ENCODE measurements at places on chromosomes 7 and 10. TPM values are rescaled to one million over a fixed set of nuclear protein-coding genes. Genes with fewer than 3 reads are reported as not detected.

Gene HOXA5
- 4.7 TPM for total RNA-seq

Gene CPXM2
- total RNA-seq, result 4.9 TPM

Gene ANKRD16
- total RNA-seq, result 6.8 TPM

Gene SPDYE8
- total RNA-seq, result 0.10 TPM

Gene LRIT1
- not detected for total RNA-seq

Gene RET
- 9.3 TPM for total RNA-seq

Gene SORCS1
- total RNA-seq, result 1.9 TPM

- DNase-seq, result no peak
These were observed 90.6 kb downstream of the CARD11 start for GRCh38 chr7:2953099-2953498.

GRCh38 chr7:69363136-69363535, 235.1 kb upstream of the AUTS2 start:
- no peak for DNase-seq

- peak; percentile 87 for DNase-seq
These were observed 542.0 kb downstream of the TNS3 start for GRCh38 chr7:47039904-47040303.

DNA sequence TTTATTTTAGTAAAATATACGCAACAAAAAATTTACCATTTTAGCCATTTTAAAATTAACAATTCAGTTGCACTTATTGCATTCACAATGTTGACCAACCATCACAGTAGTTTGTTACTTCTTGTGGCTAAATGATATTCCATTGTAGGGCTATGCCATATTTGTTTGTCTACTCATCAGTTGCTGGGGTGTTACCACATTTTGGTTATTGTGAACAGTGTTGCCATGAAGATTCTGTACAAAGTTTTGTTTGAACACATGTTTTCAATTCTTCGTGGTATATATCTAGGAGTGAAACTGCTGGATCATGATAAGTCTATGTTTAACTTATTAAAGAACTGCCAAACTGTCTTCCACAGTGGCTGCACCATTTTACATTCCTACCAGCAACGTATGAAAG, 46.3 kb upstream of the ZNF365 start:
- DNase-seq, result no peak

DNA sequence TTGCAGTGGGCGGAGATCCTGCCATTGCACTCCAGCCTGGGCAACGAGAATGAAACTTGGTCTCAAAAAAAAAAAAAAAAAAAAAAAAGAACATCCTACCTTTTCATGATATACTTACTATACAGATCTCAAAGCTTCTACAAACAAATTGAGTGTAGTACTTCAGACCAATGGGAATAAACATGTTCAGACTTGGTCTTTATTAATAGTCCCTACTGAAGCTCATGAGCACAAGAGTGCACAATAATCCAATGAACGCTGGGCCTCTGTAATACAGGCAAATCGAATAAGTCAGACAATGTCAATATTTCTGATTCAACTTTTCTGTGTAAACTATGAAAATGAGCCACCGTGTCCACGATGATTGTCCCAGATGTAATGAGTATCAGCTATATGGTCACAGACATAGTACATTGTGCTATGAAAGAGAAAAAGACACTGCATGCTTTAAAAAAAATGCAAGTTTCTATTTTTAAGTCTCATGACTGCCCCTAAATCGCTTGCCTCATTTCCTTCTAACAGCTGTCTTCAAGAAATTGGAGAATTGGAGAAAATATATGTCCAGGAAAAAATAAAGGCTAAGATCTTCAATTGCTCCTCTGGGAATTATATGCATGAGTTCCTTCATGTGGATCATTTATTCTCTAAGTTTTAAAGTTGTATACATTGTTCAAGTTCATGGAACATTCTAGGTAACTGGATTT, 64.0 kb upstream of the CTTNBP2 start:
- no peak for DNase-seq

- DNase-seq, result no peak
These were observed 15.9 kb downstream of the KPNA7 start for GRCh38 chr7:99191869-99192596.

DNA sequence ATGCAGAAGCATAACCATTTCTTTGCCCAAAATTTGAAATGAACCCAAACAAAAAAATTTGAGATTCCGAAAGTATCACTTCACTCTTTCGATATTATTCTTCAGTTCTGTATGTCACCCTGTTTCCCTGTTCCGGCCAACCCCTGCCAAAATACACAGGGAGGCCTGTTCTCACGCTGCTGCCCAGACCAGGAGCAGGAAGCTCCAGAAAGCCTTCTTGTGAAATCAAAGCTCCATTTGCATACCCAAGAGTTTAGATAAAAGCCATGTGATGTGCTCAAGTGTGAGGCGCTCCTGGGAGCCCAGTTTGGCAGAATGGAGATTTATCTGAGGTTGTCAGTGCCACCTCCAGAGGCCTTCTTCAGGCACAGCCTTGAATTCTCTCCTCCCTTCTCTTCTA, 236.2 kb downstream of the FGFR2 start:
- DNase-seq, result no peak

DNA sequence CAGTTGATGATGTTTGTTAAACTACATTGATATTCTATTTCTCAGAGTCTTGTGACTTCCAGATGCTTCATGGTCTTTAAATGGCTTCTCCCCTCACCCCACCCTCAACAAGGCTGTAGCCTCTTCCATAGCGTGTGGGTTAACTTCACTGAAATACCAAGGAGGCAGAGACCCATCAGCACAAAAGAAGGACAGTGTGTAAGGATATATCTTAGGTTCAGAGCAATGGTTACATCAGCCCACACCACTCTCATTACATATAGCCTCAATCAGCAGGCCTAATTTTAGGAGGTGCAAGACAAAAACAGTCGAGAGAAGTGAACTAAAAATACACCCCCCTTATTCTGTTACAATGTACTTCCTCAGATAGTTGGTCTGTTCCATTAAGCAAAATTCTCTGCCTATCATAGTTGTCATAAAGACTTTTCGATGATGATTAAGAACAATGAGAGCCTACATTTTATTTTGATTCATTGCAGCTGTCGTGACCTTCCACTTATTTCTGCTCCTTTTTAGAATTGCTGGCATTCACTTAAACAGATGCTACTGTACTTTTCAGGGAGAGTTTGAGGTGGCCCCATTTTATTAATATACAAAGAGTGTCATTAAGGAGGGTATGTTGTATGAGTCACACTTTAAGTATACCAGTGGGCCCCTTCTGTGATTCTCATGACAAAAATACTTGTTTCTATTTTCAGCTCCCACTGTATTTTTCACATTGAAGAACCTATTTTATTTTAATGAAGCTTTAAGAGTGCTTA, 52.1 kb downstream of the WIPF3 start:
- no peak for DNase-seq

- DNase-seq, result no peak
These were observed 90.4 kb upstream of the ANLN start for GRCh38 chr7:36299223-36299774.

GRCh38 chr10:130729876-130730275, 581.6 kb downstream of the TCERG1L start:
- DNase-seq, result no peak

GRCh38 chr10:122050311-122050710, 61.3 kb downstream of the TACC2 start:
- DNase-seq, result no peak

DNA sequence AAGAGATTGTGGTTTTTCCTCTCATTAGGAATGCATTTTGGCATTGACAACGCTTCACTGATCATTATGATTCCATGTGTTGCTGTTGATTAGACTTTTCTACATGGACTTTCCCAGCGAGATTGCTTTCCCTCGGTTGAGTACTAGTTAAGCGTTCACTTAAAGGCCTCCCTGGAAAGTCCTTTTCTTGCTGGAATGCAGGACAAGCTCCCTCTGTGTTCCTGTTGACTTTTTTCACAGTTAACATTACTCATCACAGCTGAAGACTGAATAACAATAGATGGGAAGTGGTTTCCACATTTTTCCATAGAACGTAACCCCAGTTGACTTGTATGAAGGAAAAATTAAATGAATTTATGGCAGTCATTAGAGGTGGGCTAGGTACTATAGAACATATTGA, 2.6 kb upstream of the CAV1 start:
- peak; percentile 18 for DNase-seq

GRCh38 chr10:15136129-15137035, 32.1 kb downstream of the NMT2 start:
- DNase-seq, result no peak

DNA sequence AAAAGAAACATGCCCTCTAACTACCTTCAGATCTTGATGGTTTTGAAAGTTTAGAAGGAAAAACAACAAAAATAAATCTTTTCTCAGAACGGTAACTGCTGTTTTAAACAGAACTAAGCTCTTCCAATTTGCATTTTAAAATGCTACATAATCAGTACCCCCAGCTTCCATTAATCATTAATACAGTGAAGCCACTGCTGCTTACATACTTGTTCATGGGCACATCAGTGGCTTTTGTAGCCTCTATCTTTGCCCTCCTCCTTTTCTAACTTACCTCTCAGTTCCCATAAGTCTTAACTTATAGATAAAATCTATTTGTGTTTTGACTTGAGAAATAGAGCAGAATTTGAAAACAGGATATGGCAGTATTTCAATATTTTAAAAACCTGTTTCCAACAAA, 109.1 kb downstream of the POLL start:
- no peak for DNase-seq

- no peak for DNase-seq
These were observed 80.8 kb downstream of the CARD11 start for GRCh38 chr7:2962865-2963264.

DNA sequence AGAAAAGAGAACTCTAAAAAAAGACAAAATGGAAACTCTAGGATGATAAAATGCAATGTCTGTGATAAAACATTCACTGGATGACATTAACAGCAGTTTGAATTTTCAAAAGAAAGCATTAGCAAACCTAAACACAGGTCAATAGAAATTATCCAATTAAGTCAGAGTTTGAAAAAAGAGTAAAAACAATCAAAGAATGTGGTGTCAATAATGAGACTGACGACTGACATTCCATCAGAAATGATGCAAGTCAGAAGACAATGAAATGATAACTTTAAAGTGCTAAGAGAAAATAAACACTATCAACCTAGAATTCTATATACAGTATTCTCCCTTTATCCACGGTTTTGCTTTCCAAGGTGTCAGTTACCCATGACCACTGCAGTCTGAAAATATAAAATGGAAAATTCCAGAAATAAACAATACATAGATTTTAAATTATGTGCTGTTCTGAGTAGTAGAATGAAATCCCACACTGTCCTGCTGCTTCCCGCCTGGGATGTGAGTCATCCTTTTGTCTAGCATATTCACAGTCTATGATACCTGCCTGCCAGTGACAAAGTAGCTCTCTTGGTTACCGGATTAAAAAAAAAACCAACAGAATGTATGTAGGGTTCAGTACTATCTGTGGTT, 38.3 kb upstream of the SFMBT2 start:
- no peak for DNase-seq

GRCh38 chr10:101301111-101301731, 52.7 kb upstream of the BTRC start:
- DNase-seq, result no peak

DNA sequence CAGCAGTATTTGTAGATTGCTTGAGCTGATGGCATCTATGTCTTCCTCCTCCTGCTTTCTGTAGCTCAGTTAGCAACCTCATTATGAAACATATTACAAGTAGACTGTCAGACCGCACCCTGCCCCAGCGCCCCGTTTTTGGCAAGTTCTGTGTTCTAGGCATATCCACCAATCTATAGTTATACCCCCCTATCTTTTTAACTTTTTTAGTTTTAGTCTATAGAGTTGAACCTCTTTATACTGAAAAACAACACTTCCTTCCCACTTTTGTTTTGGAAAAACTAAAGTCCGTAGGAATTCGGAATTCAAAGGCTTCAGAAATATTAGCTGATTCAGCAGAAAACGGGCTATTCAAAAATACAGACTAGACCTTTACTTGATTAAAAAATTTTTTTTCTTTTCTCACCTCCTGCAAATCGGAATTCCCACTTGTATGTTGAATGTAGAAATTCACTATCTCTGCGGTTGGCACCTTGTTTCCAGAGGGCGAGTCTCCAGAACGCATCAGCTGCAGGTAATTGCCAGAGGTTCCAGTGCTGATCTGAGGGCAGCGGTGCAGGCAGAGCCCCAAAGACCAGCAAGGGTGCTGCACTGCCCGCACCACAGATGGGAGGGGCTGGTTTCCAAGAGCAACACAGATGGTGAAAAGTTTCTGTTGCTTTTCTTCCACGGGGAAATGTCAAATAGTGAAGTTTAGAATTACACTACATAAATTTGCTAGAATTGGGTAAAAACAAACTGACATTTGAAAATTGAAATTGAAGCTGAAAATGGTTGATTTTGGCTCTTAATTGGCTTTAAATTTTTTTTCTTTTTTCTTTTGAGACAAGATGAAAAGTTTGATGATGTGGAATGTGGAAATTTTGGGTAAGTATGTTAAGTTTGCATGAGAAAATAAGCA, 2.2 kb upstream of the FZD8 start:
- no peak for DNase-seq

DNA sequence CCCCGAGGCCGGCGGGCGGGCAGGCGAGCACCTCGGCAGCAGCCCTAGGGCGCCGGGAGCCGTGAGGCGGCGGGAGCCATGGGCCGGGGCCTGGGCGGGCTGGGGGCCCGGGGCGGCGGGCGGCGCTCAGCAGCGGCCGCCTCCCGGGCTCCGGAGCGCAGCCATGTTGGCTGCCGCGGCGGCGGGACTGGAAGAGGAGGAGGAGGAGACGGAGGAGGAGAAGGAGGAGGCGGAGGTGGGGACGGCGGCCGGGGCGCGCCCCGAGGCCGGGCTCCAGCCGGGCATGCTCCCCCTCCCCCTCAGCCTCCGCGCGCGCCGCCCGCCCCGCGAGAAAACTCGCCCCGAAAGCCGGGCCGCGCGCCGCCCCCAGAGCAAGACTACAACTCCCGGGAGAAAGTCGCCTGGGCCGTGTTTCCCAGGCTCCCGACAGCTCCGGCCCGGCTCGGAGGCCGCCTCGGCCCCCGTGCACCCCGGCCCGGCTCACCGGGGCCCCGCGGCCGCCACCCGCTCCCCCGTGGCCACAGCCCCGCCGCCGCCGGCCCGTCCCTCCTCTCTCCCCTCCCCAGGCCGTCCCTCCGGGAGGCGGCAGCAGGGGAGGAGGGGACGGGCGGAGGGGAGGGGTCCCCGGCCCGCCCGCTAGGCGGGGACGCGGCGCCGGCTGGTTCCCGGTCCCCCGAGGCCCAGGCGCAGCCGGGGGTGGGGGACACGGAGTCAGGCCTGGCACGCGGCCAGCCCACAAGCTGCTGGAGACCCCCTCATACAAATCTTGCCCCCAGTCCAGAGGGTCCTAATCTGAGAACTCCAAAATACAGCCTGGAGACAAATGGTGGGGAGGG, at the start of gene DLG5:
Gene DLG5 (minus strand): TSS at position 190 of the 836 bp plus-strand sequence. CDS start 235 bp downstream, outside the sequence.
- DNase-seq, result no peak

GRCh38 chr10:65628493-65629139, 1297.2 kb upstream of the LRRTM3 start:
- DNase-seq, result no peak
